Activated CD4-positive, alpha-beta T cell treated with anti-CD3 and anti-CD28 coated beads, Interleukin-2, amount 50 U/mL, for 48 hours (primary cell): ENCODE measurements at places on chromosomes 11 and 22.

DNA sequence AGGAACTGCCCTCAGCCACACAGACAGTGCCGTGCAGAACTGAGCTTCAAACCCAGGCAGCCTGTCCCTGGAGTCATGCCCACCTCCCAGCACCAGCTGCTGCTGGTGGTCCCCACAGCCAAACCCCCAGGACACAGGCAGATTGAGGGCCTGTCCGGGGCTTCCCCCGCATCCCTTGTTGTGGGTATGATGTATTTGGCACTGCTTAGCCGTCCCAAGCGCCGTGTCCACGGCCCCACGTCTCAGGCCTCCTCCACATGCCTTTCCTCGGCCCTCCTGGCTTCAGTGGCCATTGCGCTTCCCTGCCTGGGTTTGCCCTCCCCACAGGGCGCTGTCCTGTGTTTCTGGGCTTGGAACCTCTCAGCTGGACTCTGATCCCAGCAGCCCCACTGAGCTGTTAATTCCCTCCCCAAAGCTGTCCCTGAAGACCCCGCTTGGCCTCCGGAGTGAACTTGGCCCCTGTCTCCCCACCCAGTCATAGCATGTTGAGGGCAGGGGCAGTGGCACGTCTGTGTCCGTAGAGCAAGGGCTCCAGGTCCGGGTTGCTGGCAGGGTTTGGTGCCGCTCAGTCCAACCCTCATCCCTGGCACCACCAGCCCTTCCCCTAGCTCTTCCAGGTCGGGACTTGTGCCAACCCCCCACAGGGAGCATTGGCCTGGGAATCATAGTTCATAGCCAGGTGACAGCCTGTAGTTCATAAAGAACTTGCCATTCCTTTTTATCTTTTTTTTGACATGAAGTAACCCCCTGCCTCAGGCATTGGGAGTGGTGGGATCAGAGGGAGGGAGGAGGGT, 34.5 kb upstream of the TEF start:
- DNase-seq: no peak

DNA sequence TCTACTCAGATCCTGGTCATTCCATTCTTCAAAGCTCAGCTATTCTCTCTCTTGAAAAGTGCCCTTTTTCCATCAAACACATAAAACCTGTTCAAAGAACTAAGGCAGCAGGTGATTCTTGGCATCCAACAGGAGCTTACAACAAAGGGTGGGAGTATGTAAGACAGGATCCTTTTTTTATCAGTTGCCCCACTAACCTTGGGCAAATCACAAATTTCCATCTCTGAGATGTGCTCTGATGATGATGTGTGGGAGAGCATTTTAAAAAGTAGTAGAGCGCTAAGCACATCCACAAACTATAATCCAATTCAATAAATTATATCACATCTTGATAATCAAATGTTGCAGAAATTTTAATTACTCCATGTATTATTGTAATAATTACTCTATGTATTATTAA, 53.7 kb upstream of the FDX1 start:
- no peak for DNase-seq

DNA sequence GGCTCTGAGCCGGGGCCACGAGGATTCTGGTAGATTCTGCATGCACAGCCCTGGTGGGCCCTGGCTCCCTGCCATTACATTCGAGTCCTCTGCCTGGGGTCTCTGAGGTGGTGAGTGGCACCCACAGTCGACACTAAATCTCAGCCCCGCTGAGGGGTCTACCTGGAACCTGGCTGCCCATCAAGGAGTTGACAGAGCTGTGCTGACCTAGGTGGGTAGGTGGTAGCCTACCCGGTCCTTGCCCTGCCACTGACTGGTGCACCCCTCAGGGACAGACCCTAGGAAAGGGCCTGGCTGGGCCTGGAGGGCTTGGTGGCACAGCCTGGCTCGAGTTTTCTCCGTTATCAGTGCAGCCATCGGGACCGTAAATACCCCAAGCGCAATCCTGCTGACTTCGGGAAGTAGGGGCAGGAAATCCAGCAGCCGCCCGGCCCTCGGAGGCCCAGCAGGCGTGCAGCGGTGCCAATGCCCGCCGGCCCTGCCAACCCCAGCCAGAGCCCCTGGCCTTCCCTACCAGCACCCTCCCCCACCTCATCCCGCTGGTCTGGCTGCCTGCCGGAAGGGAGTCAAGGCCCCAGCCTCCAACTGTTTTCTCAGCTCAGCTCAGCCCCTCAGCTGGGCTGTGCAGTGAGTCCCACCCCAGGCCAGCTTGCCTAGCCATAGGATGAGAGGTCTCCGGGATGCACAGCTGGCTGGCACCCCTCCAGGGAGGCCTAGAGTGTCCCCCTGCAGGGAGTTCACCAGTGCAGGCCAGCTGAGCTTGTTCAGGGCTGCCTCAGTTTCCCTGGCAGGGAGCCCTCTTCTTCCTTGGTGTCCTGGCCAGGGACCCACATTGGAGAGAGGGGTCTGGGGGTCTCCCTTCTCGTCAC, 80.4 kb upstream of the KCNQ1OT1 start:
- DNase-seq: no peak

DNA sequence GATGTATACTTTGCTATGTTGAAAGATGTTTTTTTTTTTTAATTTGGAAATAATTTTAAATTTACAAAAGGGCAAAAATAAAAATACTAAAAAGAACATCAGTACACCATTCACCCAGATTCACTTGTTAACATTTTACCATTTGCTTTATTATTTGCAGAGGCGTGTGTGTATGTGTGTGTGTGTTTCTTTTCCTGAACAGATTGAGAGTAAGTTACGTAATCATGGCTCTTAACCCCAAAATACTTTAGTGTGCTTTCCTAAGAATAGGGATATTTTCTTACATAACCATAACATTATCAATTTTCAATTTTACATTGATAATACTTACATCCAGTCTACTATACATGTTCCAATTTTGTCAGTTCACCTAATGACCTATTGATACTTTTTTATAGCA, 91.5 kb upstream of the HORMAD2 start:
- DNase-seq: no peak

GRCh38 chr11:43972366-43972765, 29.9 kb downstream of the C11orf96 start:
- DNase-seq: no peak

DNA sequence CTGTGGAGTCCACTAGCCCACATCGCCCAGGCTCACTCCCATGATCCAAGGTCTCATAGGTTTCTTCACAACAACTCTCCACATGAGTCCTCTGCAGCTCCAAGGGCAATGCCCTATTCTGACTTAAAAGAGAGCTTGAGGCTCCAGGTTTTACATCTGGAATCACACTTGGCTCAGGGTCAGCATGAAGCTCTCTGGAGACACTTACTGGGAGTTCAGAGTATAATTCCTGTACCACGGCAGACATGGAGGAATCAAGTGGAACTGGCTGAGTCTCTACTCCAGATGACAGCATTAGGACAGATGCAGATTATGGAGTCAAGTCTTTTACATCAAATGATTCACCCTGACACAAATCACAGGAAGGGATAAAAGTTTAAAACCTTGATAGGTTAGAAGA, 11.4 kb downstream of the PRR14L start:
- no peak for DNase-seq

DNA sequence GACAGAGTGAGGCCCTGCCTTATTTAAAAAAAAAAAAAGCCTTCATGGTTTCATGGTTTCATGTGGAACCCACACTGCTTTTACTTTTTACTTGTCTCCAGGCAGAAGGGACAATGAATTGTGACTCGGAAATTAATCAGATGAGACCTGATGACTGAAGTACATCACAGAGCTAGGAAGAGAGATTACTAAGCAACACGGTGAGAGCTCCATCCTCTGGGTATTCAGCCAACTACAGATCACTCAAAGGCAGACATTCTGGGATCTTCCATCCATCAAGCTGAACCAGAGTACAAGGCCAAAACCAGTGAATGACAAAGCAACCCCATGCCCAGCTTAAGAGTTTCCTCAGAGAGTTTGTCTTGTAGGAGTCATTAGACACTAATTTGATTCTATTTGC, 433.2 kb downstream of the SOX6 start:
- DNase-seq: no peak

- DNase-seq: no peak
Observed at GRCh38 chr11:12942157-12942556, 67.0 kb upstream of the RASSF10 start.

DNA sequence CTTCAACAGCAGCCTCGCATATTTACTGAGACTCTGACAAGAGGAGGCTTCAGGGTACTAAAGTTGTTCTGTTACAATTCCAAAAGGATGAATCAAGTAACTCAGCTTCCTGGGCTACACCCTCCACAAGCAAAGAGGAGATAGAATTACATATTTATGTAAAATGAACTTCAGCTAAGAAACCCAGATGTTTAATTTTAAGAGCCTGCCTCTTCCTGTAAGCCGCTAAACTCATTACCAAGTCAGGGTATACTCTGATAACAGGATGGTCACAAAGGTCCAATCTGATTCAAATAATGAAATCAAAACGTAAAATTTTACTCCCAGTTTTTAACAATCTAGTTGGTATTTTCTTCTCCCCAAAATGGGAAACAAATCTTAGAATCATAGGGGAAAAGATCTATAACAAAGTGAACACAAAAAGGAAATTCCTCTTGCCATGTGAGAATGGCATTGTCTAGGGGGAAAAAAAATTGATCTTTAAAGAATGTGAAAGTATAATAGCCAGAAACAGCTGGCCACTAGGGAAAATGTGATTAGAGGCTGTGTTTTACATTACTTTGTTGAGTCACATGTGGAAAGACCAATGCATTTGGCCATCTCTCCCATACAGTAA, 30.9 kb downstream of the CHEK2 start:
- no peak for DNase-seq

DNA sequence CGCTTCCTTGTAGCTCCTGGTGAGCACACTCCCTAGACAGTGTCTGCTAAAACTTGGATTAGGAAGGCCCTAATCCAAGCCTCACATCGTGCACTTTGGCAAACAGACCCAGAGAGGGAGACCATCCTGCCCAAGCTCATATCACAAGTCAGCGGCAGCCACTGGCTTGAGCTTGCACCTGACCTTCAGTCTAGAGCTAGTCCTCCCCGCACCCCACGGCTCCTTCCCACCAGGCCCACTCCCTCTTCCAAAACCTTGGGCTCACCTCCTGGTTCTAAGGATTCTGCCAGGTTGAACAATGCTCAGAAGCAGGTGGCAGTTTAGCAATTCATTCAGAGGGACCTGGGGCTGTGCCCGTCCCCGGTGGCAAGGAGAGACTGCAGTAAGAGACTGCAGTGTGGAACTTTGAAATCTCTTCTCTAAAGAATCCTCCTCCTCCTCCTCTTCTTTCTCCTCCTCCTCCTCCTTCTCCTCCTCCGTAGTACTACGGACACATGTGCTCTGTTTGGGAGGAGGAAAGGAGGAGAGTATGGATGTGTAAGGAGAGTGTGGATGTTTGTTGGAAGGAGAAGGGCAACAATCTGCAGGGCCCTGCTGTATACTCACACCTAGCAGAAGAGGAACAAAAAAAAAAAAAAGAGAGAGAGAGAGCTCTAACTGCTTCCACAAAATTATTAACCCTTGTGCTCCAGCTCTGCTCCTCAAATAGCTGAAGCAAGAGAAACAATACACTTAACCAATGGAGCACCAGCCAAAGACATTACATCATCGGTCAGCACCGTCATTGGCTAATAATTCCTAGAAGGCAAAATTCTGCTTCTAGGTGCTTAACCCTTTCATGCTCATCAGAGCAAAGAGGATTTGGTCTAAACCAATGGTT, 6.0 kb downstream of the SYN3 start:
- no peak for DNase-seq

DNA sequence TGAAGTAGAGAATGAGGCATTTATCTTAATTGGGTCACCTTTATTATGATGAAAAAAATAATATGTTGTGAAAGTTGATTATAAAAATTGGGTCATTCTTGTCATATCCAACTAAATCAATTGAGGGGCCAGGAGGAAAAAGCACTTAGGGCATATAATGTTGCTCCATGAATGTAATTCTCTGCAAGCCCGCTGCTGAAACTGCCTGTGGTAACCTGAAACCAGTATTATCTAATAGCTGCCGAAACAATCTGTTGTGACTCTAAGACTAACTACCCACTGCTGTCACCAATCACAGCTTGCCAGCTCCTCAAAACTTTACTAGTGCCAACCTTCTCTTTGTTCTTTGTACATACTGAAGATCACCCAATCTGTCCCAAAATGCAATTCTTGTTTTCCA, 115.8 kb downstream of the ATG16L2 start:
- no peak for DNase-seq

DNA sequence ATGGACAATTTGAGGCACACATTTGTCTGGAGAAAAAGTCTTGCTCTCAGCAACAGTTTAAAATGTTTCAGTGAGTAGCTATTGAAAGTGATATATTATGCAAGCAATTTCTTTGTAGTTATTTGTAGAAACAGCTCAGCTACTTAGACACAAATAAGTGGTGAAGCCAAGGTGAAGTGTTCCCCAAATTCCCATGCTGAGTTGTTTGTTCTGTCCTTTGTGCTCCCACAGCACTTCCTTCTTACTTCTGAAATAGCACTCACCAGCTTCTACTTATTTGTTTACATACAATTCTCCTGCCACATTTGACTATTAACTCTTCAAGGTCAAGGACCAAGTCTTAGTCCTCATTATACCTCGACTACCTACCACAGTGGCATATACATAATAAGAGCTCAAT, 638.6 kb upstream of the LRRC4C start:
- no peak for DNase-seq

DNA sequence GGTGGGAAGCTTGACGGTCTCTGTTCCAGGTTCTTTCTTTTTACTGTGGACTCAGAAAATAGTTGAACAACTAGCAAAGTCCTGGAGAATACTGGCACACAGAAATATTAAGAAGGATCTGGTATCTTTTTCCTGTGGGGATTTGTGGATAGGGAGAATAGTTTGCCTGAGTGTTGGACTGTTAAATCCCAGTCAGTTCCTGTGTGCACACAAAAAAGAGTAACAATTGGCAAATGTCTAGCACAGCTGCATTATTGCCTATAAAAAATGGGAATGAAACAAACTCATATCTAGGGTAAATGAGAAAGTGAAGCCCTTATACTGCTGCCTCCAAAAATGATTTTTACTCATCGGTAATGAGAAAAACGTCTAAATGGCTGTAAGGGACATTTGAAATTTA, 828.2 kb downstream of the JRKL start:
- no peak for DNase-seq

- DNase-seq: peak; percentile 31
Observed at GRCh38 chr11:60767388-60767811, 10.7 kb downstream of the MS4A15 start.

DNA sequence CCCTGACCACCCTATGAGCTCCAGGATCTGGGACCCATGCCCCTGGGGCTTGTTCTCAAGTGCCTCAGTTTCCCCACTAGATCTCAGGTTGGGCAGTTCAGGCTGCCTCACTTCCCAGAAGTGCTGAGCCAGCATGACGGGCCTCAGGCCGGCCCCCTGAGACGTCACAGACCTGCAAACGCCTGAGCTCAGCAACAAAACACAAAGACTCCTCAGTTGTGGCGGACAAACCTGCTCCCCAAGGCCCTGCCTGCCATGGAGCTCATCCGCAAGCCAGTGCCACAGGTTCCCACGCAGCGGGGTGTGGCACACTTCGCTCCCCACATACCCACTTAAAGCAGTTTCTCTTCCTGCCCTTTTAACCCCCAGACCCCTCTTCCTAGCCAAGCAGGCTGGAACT, 45.2 kb downstream of the NECTIN1 start:
- no peak for DNase-seq

- DNase-seq: no peak
Observed at GRCh38 chr22:26981541-26981940, 324.2 kb downstream of the MIAT start.

- DNase-seq: no peak
Observed at GRCh38 chr22:50175921-50176849, 5.7 kb downstream of the PANX2 start.
